Fibroblast of upper back skin (primary cell): ENCODE measurements at places on chromosomes 6 and 20.
A peak's percentile ranks its signal among the peaks of the same experiment; 100 is the strongest.

- no peak for DNase-seq
Observed at GRCh38 chr20:41530923-41531322, 87.3 kb downstream of the CHD6 start.

DNA sequence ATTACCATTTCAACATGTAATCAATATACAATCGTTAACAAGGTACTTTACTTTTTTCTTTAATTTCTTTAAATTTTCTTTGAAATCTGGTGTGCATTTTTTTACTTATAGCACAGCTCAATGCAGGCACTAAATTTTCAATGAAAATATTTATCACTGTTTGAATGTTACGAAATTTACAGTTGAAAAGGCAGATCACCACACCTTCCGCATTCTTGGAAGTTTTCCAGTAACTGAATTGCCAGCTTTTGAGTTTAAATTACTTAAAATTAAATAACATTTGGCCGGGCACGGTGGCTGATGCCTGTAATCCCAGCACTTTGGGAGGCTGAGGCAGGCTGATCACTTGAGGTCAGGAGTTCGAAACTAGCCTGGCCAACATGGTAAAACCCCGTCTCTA is 309.9 kb downstream of the BMP7 start:
- no peak for DNase-seq

DNA sequence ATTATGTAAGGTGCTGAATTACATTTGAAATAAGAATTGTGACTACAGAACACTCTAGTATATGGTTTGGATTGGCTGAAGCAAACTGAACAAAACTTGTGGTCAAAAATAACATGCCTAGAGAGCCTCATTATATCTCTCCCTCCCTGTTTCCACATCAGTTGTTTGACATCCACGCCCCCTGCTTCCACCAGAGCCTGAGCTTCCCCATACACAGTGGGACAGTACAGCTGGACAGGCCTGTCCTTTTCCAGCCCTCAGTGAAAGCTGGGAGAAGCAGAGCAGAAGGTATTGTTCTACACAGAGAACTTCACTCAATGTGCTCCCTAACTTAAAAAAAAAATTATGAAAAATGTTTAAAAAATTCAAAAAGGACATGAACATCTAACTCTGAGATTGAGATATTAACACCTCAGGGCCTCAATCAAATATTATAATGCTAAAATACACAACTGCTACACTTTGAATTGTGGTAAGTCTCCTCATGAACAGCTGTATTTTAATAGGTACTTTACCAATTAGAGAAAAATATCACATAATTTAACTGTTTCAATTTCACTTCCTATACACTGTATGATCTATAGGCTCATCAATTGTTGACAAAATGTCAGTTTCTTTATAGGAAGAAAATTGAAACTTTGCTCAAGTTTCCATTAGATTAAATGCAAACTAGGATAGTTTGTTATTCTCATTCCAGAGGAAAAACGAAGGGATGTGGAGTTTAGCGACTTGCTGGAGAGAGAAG is 44.9 kb upstream of the SCML4 start:
- DNase-seq: no peak

- no peak for DNase-seq
Observed at GRCh38 chr6:96110878-96111277, 95.1 kb downstream of the FUT9 start.

DNA sequence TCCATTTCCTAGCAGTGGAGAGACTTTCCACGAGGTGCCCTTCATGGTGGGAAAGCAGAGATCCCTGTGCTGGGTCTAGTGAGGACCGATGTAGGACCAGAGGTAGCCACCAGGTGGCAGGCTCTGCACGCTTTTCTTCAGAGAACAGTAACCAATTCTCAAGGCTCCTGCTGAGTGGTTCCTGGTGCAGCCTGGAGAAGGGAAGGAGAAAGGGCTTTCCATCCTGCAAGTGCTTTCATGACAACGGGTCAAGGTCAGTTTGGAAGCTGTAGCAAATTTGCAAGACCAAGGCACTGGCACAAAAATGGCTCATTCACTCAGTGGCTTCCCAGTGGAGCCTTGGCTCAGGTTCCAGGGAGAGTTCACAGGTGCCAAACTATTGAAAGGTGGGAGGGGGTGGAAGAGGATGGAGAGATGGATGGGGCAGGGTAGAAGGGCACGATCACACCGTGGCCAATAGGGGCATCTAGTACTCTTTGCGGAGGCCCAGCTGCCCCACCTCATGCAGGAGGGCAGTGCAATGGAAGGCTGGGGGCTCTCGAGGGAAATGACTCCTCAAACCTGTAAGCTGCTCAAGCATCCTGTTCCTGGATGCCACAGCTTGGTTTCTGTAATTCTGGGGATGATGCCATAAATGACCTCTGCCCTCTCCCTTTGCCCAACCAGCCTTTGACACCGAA is 25.5 kb upstream of the KCNK16 start:
- peak; percentile 51 for DNase-seq

- peak; percentile 30 for DNase-seq
Observed at GRCh38 chr6:130773860-130774259, 53.3 kb upstream of the SMLR1 start.

GRCh38 chr20:21702553-21703470 is 2.7 kb upstream of the PAX1 start:
- peak; percentile 56 for DNase-seq

- no peak for DNase-seq
Observed at GRCh38 chr20:38209054-38209675, 44.1 kb upstream of the TGM2 start.

DNA sequence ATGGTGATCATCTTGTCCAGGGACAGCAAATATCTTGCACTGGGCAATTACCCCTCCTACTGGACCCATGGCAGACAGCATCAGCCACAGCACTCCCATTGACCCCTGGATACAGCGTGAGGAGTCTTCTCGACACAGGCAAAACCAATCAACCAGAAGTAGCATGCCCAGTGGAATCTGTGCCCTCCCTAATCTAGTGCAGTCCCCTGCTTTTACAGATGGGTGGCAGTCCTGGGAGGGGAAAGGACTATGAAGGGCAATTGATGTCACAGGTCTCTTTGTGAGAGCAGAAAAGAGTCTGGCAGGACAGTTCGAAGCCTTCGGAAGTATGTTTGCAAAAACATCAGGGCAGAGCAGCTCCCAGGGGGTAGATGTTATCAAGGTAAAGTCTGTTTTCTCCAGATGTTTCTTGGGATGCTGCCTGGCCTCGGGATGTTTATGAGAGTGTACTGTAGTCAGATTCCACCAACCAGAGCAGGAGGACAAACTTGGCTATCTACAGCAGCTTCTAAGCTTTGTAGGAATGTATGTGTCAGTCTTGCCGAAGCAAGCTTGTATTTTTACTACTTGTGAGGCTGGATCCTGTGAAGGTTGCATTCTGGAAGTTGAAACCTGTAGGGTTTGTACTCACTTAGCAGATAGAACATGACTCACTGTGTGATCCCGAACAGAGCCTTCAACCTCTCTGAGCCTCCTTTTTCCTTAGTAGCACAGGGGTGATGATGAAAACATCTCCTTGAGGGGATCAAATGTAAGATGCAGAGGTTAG is 63.0 kb upstream of the MYL9 start:
- no peak for DNase-seq

- no peak for DNase-seq
Observed at GRCh38 chr6:125987026-125987617, 782 bp downstream of the TRMT11 start.

DNA sequence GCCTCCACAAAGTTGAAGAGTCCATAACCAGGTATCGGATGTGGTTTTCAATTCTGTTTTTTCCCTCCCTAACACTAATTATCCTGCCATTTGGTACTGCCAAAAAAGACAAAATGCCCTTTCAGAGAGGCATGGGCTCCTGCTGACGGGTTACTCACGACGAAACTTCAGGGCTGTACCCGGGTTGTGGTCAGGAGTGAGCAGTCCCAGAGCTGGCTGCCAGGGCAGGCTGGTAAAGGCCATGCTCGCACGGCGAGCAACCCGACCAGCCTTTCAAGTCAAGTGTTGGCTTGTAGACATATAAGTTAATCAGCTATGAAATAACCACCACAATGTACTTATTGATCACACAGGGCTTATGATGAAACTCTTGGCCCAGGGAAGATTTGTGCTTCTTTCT is 152.5 kb downstream of the FOXC1 start:
- DNase-seq: no peak

- no peak for DNase-seq
Observed at GRCh38 chr20:50274570-50275430, 84.2 kb downstream of the CEBPB start.

GRCh38 chr20:50111120-50111828 is 1.7 kb downstream of the UBE2V1 start:
- peak; percentile 44 for DNase-seq

DNA sequence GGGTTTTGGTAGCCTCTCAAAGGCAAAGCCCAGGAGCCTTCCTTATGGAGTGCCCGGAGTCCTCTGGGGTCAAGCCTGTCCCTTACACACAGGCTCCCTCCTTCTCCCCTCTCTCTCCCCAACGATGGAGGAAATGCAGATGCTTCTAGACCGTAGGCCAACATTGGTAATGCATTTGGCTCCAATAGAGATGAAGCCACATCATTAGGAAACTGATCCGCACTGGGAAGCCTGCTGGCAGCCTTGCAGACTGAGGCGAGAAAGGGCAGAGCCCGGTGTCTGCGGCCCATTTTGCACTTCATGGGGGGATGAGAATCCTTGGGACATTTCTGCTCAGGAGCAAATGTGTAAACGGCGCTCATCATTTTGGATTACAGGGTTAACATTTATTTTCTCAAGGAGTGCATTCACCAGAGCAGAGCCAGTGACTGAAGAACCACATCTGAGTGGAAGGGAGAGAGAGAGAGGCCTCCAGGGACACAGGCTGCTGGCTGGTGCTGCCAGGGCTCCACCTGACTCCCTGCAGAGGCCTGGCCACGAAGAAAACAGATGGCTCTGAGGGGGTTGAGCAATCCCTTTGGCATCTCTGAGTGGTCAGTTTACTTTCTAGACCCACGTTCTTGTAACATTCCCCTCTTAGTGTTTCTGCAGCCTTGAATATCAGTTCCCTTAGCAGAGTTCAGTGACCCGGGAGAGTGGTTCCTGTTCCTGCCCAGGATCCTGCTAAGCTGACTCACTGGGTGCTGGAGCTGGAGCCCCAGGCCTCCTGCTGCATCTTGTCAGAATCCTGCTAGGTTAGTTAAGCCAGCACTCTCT is 4.4 kb upstream of the CST3 start:
- DNase-seq: peak; percentile 44
